Right renal pelvis (tissue), 4 donors: ENCODE measurements at places on chromosomes 6 and 20.

- peak; percentile 14 for DNase-seq
These were observed 237.5 kb downstream of the CD83 start for GRCh38 chr6:14354919-14355572.

GRCh38 chr6:20402092-20402341 lies 338 bp downstream of the E2F3 start:
- no peak for DNase-seq

DNA sequence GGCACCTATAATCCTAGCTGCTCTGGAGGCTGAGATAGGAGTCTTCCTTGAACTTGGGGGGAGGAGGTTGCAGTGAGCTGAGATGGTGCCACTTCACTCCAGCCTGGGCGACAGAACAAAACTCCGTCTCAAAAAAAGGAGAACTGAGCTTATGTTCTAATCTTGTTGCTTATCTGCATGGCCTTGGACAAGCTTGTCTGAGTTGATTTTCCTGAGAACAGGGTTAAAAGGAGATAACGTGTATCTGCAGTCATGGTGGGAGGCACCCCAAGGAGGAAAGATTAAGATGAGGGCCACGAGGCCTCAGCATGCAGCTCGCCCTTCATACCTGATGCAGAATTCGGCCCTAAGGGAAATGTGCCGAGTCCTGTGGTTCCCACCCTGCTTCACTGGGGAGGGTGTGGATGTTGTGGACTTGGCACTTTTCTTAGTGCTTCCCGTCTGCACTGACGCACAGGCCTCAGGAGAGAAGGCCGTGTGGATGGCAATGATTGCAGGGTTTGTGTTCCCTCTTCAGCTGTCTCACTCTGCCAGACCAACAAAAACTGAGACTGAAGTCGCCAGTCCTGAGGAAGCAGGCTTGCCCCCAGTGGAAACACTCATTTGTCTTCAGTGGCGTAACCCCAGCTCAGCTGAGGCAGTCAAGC lies 56.3 kb downstream of the EZR start:
- no peak for DNase-seq

DNA sequence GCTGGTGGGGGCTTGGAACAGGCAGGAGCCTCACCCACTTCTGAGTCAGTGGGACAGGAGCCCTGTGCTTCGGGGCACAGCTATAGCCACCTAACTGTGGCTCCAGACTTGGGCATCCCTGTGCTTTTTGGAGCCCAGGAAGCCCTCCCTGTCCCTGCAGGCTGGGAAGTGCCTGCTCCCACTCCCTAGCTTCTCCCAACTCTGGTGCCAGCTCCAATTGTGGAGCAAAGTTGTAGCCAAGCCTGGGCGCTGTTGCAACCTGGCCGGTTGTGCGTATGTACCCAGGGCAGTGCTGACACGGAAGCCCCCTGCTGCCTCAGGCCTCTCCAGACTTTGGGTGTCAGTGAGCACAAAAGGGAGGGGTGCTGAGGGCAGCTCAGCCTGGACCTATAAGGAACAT lies 601.7 kb upstream of the GJE1 start:
- DNase-seq = no peak

DNA sequence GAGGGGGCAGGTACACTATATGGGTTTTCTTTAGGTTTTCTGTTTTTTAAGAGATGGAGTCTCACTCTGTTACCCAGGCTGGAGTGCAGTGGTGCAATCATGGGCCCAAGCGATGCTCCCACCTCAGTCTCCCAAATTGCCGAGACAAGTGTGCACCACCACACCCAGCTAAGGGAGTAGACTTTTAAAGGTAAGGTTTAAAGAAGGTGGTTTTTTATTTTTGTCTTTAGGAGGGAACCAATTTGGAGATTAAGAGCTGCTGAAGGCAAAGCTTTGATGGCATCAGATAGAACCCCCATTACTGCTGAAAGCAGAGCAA lies 7.9 kb downstream of the SRSF6 start:
- DNase-seq = no peak

- peak; percentile 40 for DNase-seq
These were observed 2.7 kb upstream of the MEI4 start for GRCh38 chr6:77650098-77650663.

- DNase-seq = no peak
These were observed 5.6 kb downstream of the TOP1 start for GRCh38 chr20:41034239-41034638.

- DNase-seq = no peak
These were observed 604.5 kb downstream of the DOK5 start for GRCh38 chr20:55079917-55080316.

DNA sequence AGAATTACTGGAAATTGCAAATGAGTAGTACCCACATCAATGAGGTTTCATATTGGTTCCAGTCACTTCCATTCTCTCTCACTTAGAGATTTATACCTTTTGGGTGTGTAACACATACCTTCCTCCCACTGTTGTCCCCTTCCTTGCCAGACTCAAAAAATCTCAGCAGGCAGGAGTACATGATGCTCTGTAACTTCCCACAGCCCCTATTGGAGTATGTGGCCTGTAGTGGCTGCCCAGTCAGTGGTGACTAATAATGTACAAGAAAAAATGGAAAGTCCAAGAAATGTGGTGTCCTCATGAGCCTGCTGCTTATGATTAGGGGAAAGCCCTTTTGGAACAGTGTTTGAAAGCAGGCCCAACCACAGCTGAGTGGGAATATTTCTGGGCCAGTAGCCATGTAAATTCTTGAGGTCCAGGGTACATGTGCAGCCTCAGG lies 312.0 kb downstream of the ZFAND3 start:
- DNase-seq = no peak

- no peak for DNase-seq
These were observed 1294.9 kb upstream of the CITED2 start for GRCh38 chr6:140669321-140669720.

DNA sequence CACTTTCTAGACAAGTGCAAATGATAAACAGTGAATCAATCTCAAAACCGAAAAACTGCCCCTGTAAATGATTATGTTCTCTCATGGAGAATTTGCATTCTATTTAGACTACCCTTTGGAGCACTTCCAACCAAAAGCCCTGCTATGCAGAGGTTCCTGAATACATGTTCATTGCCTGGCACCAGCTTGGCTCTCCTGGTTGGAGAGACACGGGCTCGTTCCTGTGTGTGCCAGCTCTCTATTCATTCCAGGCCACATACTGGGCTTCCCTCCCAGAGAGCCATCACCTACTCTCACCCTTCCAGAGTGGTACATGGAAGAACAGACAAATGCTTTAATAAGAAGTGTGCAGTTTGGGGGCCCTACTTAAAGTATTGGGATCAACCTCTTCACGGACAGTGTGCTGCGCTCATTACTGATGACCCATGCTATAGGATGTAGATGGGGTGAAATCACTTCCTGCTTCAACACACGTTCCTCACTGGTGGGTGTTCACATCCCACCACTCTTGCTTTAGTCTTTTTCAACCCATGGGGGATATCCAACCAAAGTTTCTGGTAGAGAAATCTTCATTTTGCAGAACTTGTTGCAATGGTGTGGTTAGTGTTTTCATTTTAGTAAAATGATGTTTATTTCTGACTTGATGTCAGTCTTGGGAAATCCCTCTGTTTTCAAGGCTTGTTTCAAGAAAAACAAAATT lies 38.5 kb upstream of the NAA20 start:
- no peak for DNase-seq

GRCh38 chr6:31464252-31465184 lies 33.4 kb upstream of the MICB start:
- no peak for DNase-seq

DNA sequence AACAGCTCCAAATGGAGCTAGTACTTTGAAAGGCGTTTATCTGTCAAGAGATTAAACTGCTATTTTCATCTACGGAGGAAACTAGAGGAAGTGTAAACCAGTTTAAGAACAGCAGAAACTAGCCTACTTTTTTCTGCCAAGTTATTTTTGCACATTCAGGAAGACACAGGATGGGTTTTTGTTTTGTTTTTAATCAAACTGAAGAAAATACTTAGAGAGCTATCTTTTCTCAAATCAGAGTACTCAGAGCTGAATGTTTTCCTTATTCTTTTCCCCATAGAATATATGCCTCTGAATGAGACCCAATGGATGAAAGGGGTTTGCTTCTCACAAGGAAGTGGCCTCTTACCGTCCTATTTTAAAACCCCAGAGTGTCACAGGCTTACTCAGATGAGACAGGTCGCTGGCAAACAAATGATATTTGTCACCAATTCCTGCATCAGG lies 538.5 kb downstream of the CD83 start:
- DNase-seq = no peak

DNA sequence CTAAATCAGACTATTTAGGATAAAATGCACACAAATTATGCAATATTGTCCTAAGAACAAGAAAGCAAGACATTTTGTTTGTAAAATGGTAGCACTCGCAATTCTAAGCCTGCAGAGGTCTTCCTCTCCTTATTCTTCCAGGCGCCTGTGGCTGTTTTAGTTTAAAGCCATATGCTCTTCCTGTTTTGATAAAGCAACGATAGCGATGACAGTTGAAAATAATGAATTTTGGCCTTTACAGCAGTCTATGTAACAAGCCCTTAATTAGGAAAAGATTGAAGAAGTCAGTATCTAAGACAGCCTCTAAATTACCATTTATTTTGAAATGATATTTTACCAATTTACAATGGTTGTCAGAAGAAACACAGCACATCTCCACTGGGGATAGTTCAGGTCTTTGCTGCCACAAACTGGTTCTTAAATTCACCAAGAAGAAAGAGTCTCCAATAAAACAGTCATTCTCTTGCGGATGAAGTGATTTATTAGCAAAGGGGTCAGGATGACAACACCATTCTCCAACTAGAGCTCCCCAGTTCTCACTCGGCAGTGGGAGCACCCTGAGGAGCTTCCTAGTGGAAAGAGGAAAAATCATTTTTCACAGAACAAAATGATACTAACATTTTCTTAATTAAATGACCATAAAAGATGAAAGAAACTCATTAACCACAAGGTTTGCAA lies 21.4 kb downstream of the UBE3D start:
- DNase-seq = no peak

GRCh38 chr6:20952699-20953474 lies 418.6 kb downstream of the CDKAL1 start:
- no peak for DNase-seq

DNA sequence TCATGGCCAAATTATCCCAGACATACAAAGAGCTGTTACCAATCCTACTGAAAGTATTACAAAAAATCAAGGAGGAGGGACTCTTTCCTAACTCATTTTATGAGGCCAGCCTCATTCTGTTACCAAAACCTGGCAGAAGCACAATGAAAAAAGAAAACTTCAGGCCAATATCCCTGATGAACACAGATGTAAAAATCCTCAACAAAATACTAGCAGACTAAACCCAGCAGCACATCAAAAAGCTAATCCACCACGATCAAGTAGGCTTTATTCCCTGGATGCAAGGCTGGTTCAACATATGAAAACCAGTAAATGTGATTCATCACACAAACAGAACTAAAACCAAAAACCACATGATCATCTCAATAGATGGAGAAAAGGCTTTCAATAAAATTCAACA lies 109.2 kb downstream of the C6orf118 start:
- DNase-seq = no peak

GRCh38 chr20:24879875-24880274 lies 69.2 kb upstream of the CST7 start:
- DNase-seq = no peak

- DNase-seq = no peak
These were observed 476.7 kb upstream of the EPHA7 start for GRCh38 chr6:93896081-93896480.

DNA sequence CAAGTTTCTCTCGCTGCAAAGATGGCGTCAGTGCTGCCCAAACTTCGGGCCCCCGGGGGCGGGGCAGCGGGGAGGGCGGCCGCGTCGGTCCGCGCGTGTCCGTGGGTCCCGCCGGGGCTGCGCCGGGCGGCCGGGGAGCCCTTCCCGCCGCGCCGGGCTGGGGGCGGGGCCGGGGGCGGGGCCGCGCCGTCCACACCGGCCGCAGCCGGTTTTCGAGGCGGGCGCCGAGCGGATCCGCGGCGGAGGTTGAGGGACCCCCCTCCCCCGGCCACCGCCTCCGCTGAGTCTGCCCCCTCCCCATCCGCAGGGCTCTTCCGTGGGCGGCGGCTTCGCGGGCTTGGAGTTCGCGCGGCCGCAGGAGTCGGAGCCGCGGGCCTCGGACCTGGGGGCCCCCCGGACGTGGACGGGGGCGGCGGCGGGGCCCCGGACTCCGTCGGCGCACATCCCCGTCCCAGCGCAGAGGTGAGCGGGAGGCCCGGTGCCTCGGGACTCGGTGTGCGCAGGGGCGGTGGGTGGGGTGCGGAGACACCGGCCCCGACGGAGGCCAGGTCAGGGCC lies 572 bp downstream of the SLC2A4RG start:
- peak; percentile 26 for DNase-seq

GRCh38 chr6:57315111-57315510 lies 2.3 kb upstream of the PRIM2 start:
- DNase-seq = no peak

DNA sequence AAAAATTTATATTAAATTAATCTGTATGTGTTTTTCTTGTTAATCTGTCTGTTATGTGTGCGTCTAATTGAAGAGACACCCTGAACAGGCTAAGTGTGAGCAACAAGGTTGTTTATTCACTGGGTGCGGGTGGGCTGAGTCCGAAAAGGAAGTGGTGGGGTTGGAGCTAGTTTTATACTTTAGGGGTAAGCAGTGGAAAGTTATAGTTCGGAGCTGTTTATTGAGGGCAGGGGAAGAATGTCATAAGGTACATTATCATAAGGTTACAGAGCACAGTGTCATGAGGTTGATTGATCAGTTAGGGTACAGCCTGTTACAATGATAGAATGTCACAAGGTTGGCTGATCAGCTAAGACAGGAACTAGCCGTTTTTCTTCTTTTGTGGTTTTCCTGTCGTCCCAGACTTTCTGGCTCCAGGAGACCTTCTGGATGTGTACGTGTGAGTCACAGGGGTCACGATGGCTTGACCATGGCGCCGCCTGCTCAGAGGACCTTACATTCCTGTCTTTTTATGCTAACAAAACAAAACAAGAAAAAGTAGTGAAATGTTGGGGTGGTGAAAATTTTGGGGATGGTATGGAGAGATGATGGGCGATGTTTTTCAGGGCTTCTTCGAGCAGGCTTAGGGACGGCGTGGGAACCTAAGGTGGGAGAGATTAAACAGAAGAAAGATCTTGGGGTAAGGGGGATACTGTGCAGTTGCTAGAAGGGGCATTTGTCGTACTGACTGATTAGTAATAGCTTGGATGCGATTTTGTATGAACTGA lies 754.0 kb upstream of the ADGRB3 start:
- no peak for DNase-seq

GRCh38 chr6:105786890-105787655 lies 299.1 kb upstream of the PRDM1 start:
- no peak for DNase-seq

DNA sequence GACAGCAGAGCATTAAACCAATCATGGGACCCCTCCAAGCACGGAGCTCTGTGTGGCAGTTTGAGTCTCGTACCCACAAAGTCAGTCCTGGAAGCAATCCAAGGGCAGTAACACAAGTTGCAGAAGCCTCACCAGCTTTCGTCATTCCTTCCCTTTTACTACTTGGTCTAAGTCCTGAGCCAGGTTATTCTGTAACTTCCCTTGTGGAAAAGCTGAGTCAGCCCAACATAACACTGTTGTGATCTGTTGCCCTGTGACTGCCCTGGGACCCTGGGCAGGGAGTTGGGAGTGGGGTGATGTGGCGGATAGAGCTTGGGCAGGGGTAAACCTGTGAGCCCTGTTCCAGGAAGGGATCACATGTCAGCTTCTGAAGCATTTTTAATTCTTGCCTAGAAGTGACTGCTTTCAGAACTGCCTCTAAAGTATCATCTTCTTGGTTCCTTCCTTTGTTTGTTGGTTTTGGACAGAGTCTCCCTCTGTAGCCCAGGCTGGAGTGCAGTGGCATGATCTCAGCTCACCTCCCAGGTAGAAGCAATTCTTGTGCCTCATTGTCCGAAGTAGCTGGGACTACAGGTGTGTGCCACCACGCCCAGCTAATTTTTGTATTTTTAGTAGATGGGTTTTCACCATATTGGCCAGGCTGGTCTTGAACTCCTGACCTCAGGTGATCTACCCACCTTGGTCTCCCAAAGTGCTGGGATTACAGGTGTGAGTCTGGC lies 183.7 kb upstream of the JAG1 start:
- peak; percentile 41 for DNase-seq
